ENCODE measurements at places on chromosomes 4 and X.
A peak's percentile ranks its signal among the peaks of the same experiment; 100 is the strongest.

DNA sequence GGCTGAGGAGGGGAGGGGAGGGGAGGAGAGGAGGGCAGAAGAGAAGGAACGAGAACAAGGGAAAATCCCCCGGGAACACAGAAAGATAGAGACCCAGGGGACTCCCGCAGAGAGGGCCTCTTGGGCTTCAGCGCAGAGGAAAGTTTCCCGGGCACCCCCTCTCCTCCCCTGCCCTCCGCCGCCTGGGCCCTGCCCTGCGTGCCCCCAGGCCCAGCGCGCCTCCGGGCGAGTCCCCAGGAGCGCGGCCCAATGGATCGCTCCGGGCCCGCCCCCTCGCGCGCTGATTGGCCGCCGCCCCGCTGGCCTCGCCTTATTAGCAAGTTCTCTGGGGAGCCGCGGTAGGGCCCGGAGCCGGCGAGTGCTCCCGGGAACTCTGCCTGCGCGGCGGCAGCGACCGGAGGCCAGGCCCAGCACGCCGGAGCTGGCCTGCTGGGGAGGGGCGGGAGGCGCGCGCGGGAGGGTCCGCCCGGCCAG is at the start of gene MSX1:
Gene MSX1 (plus strand): TSS at position 341 of the 474 bp plus-strand sequence. CDS start 235 bp downstream, outside the sequence.
- peak; percentile 69 for DNase-seq

- DNase-seq, result no peak
These were observed 124.2 kb downstream of the C4orf51 start for GRCh38 chr4:145804116-145804515.

DNA sequence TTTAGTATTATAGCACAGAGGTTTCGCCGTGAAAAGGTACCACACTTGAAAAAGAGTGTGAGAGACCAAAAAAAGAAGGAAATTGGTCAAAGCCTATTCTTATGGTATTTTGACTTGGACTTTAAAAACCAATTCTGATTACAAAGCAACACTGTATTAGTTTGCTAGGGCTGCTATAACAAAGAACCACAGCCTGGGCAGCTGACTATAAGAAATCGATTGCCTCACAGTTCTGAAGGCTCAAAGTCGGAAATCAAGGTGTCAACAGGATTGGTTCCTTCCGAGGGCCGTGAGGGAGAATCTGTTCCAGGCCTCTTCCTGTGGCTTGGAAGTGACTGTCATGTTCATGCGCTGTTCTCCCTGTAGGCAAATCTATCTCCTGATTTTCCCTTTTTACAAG is 17.9 kb downstream of the DAPP1 start:
- no peak for DNase-seq

- DNase-seq, result no peak
These were observed 101.1 kb downstream of the AREG start for GRCh38 chr4:74546057-74546456.

- no peak for DNase-seq
These were observed 22.4 kb upstream of the CPLX1 start for GRCh38 chr4:848307-848691.

DNA sequence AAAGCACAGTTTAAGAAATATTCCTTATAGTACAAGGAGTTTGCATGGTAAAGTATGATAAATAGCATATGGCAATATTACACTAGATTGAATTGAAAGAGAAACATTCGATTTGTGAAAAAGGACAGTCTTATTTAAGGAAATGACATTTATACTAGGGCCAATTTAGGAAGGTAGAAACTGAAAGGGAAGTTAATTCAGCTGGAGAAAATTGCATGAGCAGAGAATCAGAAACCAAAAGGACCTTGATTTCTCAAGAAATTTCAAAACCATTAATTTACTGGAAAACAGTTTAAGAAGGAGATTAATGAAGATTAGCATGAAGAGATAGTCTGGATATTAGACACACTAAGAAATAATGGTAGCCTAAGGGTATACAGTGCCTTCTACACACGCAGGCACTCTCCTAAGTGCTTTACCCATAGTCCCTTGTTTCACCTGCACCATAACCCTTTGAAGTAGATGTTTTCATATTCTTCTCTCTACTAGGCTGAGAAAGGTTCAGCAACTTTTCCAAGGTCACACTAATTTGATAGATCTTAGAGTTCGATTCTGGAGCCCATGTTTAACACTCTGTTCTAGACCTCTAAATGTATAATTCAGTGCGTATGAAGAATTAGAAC is 259.1 kb upstream of the SLIT2 start:
- DNase-seq, result no peak

- DNase-seq, result no peak
These were observed 183.5 kb downstream of the ZC4H2 start for GRCh38 chrX:64792598-64793337.

DNA sequence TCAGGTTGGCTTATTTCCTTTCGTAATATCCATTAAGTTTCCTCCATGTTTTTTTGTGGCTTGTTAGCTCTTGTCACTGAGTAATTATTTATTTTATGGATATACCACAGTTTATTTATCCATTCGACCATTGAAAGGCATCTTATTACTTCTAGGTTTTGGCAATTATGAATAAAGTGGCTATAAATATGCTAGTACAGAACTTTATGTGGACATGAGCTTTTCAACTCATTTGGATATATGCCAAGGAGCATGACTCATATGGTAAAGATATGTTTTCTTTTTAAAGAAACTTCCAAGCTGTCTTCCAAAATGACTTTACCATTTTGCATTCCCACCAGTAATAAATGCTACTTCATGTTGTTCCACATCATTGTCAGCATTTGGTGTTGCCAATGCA is 803.6 kb downstream of the GLUD2 start:
- no peak for DNase-seq

DNA sequence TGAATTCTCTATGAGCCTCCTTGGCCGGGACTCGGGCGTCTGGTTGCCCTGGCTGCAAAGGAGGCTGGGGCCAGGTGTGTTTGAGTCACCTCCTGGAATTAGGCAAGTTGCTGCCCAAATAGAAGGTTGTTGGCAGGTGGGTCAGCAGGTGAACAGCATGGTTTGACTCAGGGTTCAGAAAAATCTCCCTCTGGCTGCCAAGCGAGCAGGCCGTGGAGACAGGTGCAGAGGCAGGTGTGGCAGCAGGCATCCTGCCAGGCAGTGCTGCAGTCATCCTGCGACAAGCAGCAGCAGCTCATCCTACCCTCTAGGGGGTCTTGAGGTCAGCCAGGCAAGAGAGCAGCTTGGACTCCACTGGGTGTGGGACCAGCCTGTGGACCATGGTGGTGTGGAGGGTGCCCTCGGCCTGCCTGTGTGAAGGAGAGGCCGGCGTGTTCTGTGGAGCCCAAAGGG is 8.2 kb downstream of the MSANTD1 start:
- no peak for DNase-seq

GRCh38 chr4:159743971-159744370 is 641.1 kb downstream of the RAPGEF2 start:
- no peak for DNase-seq

- no peak for DNase-seq
These were observed 58.0 kb downstream of the PPEF2 start for GRCh38 chr4:75844151-75844662.

DNA sequence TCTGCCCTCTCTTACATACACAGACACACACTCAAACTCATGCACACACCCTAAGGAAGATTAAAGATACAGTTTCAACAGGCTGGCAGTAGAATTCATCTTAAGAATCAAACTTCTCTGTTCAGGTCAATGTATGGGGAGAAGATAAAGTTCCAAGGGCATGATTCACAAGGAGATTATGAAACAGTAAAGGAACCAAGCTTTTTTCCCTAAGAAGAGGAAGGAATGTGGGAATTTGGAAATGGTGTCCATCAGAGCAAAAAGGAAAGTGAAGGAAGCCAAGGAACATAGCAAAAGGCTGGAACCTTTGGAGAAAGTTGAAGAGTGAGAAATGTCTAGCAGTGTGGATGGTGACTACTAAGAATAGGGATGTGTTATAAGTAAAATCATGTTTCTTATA is 191.0 kb upstream of the NPY2R start:
- no peak for DNase-seq

- DNase-seq, result no peak
These were observed 81.3 kb downstream of the HMGN5 start for GRCh38 chrX:81120258-81120935.

DNA sequence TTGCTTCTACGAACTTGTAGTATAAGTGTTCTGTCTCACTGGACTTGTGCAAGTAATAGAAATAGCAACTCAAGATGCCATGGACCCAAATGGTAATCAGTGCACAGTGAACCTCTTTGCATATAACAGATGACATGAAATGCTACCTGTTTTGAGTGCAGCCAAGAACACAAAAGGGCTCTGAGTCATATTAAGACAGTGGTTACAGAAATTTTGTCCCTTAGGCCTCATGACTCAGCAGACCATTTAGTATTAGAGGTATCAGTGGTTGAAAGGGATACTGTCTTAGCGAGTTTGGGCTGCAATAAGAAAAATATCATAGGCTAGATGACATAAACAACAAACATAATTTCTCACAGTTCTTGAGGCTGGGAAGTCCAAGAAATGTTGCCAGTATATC is 502.9 kb upstream of the PCDH10 start:
- DNase-seq, result no peak

DNA sequence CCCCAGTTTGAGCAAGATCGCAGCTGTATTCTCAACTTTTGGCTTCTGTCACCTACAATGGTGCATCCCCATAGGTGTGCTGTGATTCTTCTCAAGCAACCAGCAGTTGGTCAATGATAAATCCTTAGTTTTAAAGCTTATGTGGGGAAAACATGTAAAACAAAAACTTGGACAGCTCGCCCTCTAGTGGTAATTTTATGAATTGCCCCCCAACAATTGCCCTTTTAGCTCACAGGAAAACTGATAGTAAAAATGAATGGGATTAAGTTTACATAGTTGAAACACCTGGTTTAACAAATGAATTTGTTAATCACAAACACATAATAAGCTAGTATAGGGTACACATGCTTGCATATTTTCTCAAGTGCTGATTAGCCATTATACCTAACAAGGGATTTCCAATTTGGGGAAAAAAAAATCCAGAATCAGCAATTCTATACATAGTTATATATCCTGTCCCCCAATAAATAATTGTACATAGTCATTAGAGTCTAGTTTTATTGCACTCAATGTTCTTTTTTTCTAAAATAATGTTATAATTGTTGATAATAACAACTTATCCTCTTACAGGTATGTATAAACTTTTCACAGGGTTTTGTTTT is 30.1 kb downstream of the TEX13A start:
- DNase-seq, result no peak

GRCh38 chr4:75004755-75005668 is 72.1 kb downstream of the PARM1 start:
- peak; percentile 89 for DNase-seq

DNA sequence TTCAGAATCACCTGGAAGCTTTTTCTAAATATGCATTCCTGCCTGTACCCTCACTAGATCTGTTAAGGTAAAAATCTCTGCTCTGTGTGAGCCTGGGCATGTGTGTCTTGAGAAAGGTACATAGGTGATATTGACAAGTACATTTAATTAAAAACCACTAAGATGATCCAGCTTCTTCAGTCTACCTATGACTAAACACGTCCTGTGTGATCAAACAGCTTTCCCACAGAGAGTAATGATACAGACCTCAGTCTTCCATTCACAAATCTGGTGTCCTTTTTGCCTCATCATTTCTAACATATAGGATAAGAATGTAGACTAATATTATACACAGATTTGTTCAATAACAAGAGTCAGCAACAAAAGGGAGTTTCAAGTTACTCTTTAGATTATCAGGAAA is 42.6 kb downstream of the GALNT7 start:
- DNase-seq, result no peak

DNA sequence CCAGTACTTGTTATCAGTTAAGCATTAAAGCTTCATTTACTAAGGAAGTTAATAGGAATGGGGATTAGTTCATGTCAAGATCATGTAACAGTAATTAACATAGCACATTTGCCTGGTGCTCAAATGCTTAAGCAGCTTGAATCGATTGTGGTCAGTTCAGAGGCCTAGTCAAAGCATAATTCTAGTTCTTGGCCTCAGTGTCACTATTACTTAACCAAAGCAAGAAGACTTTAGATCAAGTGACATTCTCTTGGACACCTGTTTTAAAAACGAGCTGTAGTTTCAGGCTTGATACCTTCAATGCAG is 115.2 kb upstream of the BMPR1B start:
- no peak for DNase-seq

DNA sequence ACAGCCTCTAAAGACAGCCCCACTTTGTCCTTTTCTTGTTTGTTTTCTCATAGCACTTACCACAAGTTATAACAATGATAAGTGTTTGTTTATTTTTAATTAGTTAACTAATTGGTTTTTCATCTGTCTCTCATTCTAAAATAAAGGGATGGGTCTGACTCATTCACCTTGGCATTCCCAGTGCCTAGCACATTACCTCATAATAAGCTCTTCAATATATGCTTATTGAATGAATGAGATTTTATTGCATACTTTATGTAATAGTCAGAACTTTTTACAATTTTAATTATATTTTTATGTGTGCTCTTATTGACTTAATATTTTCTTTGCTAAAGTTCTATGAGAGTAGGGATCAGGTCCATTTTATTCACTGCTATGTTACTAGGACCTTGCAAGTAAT is 22.8 kb upstream of the PRKG2 start:
- DNase-seq, result no peak

DNA sequence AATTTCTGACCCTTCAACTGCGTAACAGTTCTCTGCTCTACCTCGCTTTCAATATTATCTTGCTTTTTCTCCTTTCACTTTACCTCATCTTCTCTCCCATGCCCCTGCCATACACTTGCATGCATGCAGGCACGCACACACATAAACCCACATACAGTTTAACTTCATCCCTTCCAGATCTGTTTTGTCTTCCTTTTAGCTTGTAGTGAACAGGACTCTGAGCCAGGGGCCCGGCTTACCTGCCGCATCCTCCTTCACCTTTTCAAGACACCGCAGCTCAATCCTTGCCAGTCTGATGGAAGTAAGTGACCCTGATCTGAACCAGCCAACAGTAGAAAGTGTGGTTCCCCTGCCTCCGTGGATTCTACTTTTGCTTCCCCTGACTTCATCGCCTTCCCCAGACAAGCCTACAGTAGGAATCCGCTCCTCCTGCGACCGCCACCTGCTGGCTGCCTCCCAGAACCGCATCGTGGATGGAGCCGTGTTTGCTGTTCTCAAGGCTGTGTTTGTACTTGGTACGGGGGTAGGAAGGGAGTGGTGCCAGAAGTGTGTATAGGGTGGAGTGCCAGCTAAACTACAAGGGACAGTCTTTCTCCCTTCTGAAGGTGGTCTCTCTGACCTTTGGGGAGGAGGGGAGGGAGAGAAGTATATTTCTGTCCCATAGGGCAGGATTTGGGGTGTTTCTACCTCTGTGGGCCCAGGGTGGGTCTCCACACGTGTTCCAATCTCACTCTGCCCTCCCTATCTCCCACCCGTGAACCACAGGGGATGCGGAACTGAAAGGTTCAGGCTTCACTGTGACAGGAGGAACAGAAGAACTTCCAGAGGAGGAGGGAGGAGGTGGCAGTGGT is 10.7 kb downstream of the MED12 start:
- peak; percentile 31 for DNase-seq

DNA sequence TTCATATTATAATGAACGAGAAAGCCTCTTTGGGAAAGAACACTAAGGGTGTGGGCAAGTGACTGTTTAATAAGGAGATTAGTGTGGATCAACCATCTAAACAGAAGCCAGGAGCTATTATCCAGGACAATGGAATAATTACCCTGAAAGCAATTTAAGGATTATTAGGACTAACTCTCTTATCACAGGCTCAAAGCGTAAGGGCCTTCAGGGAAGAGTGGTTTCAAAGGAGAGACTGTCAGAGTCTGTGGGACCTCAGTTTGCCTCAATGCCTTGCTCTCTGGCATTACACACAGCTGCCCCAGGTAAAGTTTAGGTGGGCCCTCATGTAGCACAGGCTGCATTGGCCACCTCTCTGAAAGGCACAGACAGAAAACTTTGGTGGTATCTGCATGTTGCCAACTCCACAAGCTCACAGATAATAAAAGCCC is 717.2 kb upstream of the ADGRL3 start:
- no peak for DNase-seq
